CD4-positive, alpha-beta T cell treated with Interferon alpha-2 for 1 hour (primary cell): ENCODE measurements at places on chromosomes 5 and 9.

DNA sequence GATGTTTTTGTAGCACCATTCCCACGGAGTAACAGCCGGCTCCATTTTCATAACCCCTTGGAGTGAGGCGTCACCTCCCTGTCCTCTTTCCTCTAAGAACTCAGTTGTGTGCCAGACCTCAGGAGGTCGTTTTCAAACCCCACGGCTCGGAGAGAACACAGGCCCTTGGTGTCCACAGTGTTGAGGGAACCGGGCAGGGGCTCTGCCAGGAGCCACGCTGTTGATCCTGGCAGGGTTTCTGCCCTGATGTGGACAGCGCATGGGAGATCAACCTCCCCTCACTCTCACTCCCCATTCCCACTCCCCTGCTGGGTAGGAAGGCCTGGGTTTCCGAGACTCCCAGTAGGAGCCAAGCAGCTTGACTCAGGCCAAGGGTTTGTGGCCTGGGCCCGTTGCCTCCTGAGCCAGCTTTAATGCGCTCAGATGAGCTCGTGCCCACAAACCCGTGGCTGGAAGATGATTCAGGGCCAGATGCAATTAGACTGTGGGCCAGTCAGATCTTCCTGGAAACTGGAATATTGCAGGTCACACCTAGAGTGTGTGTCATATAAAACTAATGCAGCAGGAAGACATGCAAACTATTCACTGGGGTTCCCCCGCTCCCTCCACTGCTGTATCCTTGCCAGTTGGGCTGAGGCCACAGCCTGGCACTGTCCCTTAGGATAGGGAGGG, 133.4 kb downstream of the SLC12A2 start:
- DNase-seq, result no peak

GRCh38 chr9:109856785-109857184, 76.8 kb downstream of the PALM2AKAP2 start:
- DNase-seq, result no peak

GRCh38 chr9:124673063-124673462, 98.0 kb downstream of the NR6A1 start:
- no peak for DNase-seq

DNA sequence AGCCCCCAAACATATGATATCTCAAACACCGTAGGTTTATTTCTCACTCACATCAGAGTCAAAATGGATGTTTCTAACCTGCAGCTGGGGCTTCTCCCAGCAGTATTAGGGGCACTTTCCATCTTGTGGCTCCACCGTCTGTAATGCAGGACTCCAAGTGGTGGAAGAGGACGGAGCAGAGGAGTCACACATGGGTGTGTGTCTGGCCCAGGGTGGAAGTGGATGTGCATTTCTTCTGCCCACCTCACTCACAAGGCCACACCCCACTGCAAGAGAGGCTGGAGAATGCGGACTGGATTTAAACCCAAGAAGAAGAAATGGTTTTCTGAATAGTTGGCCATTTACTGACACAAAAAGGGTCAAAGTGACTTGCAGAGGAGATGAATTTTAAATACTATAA, 13.9 kb downstream of the IL7R start:
- DNase-seq, result no peak

DNA sequence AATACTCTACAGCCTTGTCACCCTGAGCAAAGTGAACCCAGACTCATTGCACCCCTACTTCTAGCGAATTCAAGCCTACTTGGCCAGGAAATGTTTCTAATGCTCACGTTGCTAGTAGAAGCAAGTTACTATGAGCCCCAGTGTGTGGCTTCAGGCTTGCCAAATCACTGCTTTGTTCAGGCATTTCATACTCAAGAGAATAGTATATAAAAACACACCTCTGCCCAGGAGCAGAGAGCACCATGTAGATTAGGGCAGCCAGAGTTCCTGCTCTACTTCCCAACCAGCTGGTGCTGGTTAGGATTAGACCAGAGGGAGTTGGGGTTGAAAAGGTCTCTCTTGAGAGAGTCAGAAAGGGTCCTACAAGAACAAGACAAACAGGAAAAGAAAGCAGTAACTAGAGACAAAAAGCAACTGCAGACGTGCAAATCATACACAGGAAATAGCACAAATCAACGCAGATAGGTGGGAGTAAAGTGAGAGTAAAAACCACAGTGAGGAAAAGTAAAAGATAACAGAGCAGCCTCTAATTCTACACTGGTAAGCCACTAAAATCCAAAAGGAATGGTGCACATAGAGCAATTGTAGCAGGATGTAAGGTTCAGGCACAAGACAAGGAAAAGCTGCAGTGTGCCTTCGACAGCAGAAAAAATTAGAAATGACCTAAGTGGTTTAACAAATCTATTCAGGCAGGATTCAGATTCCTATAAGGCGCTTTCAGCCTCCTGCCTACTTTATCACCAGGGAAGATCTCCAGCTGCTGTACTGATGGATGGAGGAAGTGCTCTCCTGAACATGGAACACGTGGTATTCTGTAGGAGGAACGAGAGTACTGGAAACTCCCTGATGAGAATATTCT, 49.6 kb upstream of the KIF2A start:
- no peak for DNase-seq
